ENCODE measurements at places on chromosomes 1 and 21.

DNA sequence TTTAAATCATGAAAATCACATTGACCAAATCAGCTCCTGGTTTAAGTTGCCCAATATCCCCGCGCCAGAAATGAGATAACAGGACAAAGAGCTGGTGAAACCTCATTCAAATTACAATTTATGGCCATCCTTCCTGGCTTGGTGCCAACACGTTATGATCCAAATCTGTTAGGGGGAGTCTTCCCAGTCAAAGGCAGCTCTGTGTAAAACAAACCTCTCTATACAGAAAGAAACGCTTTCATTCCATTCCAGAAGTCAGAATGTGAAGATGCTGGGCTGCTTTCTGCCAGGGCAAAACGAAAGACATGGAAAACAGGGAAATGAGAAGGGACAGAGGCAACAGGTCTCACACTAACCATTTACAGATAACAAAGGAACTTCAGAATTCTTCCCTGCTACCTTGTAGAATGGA, 53.5 kb upstream of the TIAM1 start:
- DNase-seq, result no peak

DNA sequence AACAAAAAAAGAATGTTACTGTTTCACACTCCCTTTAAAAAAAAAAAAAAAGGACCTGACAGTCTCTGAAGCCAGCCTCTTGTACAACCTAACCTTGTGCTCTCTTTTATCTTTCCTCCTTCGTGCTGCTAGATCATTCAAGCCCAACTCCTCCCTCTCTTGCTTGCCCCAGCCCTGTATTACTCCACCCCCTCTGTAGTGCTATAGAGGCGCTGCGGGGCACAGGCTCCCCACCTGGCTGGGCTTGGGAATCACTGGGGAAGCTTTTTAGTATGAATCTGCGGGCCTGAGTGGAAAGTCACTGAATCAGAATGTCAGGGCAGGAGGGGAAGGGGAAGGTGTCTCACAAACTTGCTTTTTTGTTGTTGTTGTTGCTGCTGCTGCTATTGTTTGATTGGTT, 383.7 kb upstream of the CAMK1G start:
- DNase-seq, result no peak

DNA sequence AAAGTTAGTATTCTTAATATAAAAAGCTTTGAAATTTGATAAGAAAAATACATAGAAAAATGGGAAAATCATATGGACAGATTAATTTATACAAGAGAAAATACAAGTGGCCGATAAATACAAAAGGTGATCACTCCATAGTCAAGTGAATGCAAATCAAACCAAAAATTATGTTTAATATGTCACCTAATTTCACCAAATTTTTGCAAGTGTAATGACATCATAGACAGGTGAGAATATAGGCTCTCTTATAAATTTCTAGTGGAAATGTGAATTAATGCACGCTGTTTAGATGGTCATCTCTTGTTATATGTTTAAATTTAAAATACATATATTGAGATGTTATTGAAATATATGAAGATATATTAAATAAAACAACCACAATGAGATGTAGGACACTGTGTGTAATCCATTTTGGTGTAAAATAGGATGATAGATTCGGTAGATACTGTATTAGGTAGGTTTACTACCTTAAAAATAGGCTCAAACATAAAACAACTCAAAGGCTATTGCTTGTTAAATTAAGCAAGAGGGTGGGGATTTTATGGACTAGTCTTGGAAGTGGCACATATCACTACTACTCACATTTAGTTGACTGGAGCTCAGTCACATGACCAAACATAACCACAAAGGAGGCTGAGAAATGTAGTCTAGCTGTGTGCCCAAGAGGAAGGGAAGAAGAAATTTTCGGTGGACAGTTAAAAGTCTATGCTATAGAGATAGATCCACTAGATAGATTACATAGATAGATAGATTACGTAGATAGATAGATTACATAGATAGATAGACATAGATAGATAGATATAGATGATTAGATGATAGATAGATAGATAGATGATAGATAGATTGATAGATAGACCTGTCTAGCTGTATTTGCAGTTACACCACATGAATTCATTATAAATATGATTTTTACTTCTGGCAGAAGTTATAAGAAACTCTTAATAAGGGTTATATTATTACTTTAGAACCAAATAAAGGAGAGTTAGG, 9.2 kb downstream of the INSL5 start:
- no peak for DNase-seq

DNA sequence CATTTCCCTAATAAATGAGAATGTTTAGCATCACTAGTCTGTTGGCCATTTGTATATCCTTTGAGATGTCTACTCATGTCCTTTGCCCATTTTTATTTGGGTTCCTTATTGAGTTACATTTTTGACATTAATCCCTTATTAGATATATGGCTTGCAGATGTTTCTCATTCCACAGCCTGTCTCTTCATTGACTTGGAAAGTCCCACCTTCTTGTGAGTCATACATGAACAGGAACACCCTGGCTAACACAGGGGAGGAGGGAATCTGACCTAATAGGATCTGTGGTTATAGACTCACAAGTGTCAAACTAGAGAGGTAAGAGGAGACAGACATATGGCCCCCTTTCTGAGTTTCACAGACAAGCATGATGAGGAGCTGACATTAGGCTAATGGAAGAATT, 11.5 kb downstream of the ZP4 start:
- DNase-seq, result no peak

DNA sequence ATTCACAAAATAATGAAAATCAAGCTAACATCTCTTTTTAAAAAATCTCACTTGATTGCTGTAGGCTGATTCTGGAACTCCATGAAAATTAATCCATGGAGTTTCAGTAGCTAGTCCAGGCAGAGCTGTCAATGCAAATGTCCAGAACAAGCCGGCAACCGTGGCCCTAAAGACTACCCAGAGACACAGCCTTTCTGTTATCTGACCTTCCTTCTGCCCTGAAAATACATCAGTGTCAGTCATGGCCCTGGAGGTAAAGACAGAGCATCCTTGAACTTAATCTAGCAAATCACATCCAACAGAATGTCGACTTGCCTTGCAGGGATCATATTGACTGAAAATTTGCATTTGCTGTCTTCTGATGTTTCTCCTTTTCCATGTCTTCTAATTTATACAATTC, 887.4 kb upstream of the B3GALT2 start:
- no peak for DNase-seq

DNA sequence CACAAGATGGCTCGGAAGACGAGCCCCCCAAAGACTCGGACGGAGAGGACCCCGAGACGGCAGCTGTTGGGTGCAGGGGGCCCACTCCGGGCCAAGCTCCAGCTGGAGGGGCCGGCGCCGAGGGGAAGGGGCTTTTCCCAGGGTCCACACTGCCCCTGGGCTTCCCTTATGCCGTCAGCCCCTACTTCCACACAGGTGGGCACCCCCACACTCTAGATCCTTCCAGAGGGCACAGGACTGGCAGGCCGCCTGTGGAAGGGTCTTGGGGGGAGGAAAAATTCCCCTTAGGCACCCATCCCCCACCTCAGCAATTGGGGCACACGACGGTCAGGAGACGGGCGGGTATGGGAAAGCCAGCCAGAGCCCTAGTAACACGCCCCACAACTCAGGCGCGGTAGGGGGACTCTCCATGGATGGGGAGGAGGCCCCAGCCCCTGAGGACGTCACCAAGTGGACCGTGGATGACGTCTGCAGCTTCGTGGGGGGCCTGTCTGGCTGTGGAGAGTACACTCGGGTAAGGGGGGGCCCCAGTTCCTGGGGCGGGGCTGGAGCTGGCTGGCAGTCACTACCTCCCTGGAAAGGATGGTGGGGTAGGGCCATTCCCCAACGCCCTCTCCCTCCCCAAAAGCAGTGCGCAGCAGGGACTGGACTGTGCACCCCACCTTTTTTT, 16.1 kb downstream of the NOC2L start:
- DNase-seq, result no peak

DNA sequence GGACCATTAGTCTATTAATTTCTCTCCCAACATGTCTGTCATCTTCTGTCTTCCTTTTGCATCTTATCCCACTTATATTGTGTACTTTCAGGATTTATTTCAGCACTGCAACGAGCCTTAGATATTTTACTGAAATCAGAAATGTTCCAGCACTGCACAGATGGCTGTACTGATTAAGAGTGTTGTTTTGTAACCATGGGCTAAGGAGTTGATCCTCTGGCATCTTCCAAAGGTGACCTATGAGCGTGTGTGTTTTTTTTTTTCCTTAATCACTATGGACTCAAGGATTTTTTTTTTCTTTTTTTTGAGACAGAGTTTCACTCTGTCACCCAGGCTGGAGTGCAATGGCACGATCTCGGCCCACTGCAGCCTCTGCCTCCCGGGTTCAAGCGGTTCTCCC, 7.1 kb upstream of the DDX59 start:
- no peak for DNase-seq

Data from activated CD4-positive, alpha-beta T cell treated with anti-CD3 and anti-CD28 coated beads, Interleukin-2, Interleukin-4, amounts not matched to agents 100 ng/mL and 50 ng/mL, durations not matched to agents 16 hours and 8 hours (primary cell).